Upper lobe of right lung (tissue), 1 donor: ENCODE measurements at places on chromosomes 4 and X. TPM values are rescaled to one million over a fixed set of nuclear protein-coding genes. Genes with fewer than 3 reads are reported as not detected.

DNA sequence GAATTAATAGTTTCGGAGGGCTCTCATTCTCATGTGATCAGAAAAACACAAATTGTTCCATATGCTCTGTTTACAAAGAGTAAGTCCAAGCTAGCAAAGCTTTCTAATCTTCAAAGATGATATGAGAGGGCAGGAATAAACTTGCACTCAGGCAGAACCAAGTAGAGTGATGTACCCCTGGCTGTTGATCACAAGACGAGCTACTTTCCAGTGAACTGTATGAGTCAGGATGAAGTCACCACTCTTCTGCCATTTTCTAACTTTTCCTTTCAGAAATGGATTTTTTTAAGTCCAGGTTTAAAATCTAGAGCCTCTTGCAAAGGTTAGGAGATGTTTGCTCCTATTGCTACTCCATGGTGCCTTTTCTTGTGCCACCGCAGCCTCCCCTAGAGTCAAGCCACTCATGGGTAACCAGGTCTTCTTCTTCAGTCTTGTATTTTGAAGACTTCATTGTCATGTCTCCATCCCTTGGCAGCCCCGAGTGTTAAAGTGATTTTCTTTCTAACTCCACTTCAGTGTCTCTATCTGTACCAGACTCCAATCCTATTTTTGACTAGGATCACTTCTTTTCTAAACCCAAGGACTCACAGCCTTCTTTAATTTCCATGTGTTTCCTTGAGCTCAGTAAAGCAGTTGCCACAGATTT is 171.9 kb upstream of the GALNT7 start:
- H3K27me3 ChIP-seq = no peaks in the 10 kb centered on the region
- no peak overlapping the region for H3K27ac ChIP-seq
- no peak overlapping the region for H3K4me3 ChIP-seq
- DNase-seq = no peak

- no peaks in the 10 kb centered on the region for H3K4me1 ChIP-seq
- no peaks in the 10 kb centered on the region for H3K36me3 ChIP-seq
- no peak overlapping the region for H3K27ac ChIP-seq
- no peak for DNase-seq
- H3K27me3 ChIP-seq = no peaks in the 10 kb centered on the region
Observed at GRCh38 chr4:75168548-75168947, 235.6 kb downstream of the PARM1 start.

Gene STK32B
- total RNA-seq = 2.8 TPM

DNA sequence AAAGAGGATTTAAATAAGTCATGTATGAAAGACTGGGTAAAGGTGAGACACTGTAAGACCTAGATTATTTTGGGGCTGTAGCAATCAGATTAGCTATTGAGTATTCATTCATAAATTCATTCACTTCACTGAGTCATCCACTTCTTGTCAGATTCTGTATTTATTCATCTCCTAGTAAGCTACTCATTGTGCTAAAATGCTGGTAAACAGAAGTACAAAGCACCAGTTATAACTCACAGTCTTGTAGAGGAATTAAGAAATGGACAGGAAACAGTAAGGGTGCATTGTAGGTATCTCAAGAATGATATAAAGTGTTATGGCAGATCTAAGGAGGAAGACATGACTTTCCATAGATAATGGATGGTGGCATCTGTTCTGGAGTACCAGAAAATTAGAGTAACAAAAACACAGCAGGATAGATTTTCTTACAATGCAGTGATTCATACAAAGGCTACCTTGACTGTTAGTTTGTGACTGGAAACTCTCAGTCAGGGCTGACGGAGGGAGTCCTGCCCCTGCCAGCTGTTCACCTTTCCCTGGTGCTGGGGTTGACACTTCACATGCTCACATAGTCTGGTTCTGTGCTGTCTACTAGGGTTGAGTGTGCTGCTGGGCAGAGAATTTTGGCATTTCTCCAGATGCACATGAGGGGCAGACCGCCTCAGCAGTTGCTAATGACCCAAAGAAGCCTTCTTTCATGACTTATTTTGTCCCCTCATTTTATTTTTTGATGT is 26.5 kb upstream of the HAND2 start:
- DNase-seq = no peak
- no peaks in the 10 kb centered on the region for H3K4me1 ChIP-seq
- H3K27ac ChIP-seq = no peak overlapping the region
- H3K36me3 ChIP-seq = no peaks in the 10 kb centered on the region
- H3K27me3 ChIP-seq = no peaks in the 10 kb centered on the region
- no peak overlapping the region for H3K4me3 ChIP-seq
